ENCODE measurements at places on chromosomes 2 and 18.

GRCh38 chr2:30714811-30715709 lies 92.2 kb downstream of the CAPN13 start:
- no peak for DNase-seq

GRCh38 chr2:33577084-33577483 lies 22.0 kb downstream of the FAM98A start:
- DNase-seq, result no peak

DNA sequence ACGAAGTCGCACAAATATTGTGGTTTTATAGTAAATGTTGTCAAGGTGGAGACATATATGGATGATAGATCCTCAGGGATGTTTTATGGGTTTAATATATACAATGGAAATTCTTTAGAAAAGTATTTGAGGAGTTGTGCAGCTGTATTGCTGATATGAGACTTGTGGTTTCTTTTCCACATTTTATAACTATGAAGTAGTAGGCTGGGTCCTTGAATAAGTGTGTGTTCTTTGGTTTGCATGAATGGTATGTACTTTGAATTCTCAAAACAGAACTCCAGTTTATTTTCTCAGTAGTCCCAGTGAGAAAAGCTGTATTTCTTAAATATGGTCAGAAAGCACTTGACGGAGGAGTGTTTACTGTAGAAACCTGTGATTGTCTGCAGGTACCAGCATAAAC lies 42.4 kb downstream of the PLCL1 start:
- no peak for DNase-seq

- DNase-seq, result no peak
These were observed 20.3 kb downstream of the MTERF4 start for GRCh38 chr2:241081643-241082340.

GRCh38 chr2:65340898-65341681 lies 91.3 kb downstream of the SPRED2 start:
- DNase-seq, result no peak

- no peak for DNase-seq
These were observed 295 bp upstream of the MTX2 start for GRCh38 chr2:176268976-176269318.

DNA sequence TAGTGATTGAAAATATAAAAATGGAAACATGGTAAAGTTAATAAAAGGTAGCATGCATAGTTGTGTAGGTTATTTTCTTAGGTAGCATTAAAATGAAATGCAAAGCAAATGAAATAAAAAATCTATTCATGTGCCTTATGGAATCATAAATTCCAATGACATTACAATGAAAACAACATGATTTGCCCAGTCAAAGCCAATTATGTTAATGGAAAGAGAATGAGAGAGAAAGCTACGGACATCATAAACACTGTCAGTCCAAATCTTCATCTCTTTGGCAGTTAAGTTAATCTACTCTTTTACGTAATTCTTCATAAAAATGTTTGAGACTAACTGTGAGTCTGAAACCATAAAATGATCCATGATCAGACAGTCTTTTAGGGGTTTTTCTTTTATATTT lies 636.7 kb upstream of the SYT4 start:
- no peak for DNase-seq

- DNase-seq, result no peak
These were observed 144.5 kb downstream of the LAMA3 start for GRCh38 chr18:23833714-23834113.

- no peak for DNase-seq
These were observed 4.5 kb downstream of the SLC14A2 start for GRCh38 chr18:45619826-45620201.

- DNase-seq, result no peak
These were observed 270.5 kb upstream of the NCKAP5 start for GRCh38 chr2:133838642-133839365.

GRCh38 chr18:52391810-52392559 lies 52.0 kb downstream of the DCC start:
- no peak for DNase-seq

DNA sequence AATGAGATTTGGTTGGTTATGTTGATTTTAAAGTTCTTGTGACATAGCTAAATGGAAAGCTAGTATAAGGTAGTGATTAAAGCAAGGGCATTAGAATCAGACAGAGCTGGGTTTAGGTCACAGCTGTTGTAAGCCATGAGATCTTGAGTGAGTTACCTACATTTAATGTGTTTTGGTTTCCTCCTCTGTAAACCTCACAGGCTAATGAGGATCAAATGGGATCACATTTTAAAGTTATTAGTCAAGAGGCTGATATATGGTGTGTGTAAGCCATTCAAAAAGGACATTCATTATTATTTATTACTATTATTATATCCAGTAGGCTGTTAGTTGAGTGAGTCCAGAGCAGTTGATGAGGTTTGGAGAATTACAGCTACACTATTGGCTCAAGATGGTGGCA lies 416.2 kb downstream of the IRS1 start:
- no peak for DNase-seq

GRCh38 chr2:210548878-210549384 lies 7.5 kb upstream of the CPS1 start:
- no peak for DNase-seq

DNA sequence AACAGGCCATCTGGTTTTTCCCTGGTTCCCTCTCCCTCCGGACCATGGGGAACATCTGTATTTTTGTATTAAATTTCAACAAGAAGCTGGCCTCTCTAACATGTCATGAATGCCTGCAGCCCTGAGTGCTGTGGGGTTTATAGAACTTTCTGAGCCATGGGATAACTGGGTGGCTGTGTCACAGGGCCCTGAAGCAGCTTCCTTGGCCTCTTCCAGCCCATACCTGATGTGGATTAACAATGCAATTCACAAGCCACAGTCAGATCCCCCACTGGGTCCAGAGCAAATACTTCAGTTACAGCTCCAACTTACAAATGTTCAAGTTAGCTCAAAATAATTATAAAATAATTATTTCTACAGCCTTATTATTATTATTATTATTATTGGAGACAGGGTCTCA lies 307.8 kb upstream of the CELF4 start:
- no peak for DNase-seq

GRCh38 chr18:79741362-79741700 lies 56.4 kb upstream of the KCNG2 start:
- no peak for DNase-seq

DNA sequence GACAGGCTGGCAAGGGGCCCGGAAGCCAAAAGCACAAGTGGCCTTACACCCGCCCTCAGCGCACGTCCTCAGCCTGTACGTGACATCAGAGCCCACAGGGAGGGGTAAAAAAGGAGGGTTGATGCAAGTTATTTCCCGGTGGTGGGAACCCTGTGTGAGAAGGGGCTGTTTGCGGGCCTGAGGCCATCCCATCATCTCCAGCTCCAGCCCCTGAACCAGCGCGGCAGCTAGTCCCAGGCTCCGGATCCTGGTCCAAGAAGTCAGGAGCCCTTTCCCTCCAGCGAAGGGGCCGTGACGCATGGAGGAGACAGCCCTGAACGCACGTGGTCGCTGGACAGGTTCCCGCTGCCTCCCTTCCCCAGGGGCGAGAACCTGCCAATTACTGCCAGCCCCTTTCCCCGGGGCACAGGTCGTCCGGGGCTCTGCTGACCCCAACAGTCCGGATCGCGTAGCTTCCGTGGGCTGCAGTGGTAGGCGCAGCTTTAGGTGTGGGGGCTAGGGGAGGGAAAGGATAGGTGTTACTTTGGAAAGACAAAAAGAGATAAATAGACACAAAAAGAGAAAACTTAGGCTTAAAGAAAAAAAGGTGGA lies 1.3 kb upstream of the LRP2 start:
- DNase-seq, result peak; percentile 26

DNA sequence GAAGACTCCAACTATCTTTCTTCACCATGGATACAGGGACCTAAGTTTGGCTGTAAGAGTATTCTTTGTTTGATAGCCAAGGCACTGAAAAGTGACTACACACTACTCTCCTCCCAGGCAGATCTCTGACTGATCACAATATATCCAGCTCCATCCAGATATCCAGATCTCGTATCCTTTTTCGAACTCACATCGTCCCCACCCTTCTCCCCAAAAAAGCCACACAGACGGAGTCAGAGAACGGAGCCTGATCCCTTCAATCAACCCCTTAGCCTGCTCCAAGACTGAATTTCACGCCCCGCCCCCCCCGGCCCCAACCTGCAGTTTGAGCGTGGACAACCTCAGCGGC lies 533 bp downstream of the DHX57 start:
- no peak for DNase-seq

GRCh38 chr2:54551123-54551756 lies 95.1 kb downstream of the SPTBN1 start:
- DNase-seq, result no peak

GRCh38 chr2:160970052-160970965 lies 189.9 kb upstream of the TANK start:
- peak; percentile 7 for DNase-seq

GRCh38 chr2:239688122-239688681 lies 287.4 kb upstream of the HDAC4 start:
- no peak for DNase-seq

GRCh38 chr2:121043061-121043826 lies 241.8 kb downstream of the TFCP2L1 start:
- DNase-seq, result no peak

DNA sequence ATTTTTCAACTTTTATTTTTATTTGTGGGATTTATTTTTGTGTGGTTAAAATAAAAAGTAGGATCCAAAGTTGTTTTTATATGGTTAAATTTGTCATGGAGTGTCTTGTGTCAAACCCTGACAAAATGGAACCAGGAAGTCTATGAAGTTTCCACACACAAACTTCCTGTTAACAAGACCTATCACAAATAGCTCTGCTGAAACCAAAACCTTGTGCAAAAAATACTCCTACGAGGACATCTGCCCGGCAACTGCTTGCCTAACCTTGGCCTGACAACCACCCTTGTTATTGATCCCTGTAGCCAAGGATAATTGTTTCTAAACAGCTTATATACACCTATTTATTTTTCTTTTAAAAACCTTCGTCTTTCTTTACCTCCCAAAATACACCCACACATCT lies 389.6 kb downstream of the TRIB2 start:
- no peak for DNase-seq

- DNase-seq, result no peak
These were observed 96.7 kb upstream of the LMAN1 start for GRCh38 chr18:59455728-59456276.

DNA sequence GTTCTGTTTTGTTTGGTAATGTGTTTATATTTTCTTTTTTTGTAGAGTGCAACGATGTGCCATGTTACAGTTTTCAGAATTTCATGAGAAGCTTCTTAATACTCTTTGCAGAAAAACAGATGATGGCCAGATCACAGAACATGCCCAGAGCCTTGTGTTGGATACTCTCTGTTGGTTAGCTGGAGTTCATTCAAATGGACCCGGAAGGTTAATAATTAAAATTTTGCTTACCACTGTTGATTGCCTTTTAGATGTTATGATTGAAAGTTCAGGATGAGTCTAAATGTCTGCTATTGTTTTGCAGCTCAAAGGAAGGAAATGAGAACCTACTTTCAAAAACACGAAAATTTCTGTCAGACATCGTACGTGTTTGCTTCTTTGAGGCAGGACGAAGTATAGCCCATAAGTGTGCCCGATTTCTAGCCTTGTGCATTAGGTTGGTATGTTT lies 85.2 kb downstream of the BIRC6 start:
- DNase-seq, result no peak

DNA sequence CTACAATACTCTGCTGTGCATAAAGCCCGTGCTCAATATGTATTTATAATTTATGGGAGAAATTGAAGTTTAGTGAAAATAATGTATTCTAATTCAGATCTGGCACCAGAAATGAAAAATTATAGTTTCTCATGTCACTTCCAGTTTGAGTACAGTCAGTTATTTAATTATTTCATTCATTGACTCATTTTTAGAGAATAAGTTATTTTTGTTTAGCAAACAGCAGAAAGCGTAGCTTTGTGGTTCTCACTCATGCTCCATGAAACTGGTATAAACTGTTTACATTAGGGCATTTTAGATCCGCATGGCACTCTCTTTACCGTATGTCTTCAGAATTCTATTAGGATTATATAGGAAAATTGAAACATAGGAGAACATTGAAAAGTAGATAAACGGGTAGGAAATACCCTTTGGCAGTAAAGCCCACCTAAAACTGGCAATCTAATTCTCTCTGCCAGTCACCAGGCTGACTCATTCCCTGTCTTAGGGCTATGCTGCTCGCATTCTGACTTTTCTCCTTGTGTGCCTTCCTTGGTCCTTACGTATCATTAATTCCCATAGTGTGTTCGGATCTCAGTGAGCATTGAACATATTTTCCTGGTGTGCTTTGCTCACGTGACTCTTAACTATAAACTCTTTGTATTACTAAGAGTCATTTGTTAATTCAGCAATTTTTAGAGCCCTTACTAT lies 106.0 kb downstream of the ZNF236 start:
- DNase-seq, result no peak

- peak; percentile 52 for DNase-seq
These were observed 14.7 kb upstream of the MAPRE2 start for GRCh38 chr18:35026407-35027061.

GRCh38 chr2:138622613-138623012 lies 121.0 kb downstream of the SPOPL start:
- no peak for DNase-seq

- DNase-seq, result no peak
These were observed 54.3 kb downstream of the MARCHF4 start for GRCh38 chr2:216317831-216318520.

- DNase-seq, result no peak
These were observed 186.0 kb upstream of the HDAC4 start for GRCh38 chr2:239586651-239587310.

DNA sequence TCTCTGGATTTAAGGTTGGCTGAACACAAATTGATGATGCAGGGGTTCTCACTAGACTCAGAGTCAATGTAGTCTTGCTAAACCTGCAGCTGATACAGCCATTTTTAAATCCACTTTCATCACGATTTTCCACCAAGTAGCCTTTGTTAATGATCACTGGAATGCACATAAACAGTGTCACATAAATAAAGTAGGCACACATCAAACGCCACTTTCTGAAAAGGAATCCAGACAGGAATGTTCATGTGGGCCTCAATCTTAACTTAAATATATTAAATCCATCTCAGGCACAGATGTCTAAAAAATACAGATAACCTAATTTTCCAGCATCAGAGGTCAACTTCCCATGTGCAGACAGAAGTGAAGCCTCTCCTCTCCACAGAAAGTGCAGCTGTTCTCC lies 58.3 kb downstream of the LAMA1 start:
- no peak for DNase-seq

DNA sequence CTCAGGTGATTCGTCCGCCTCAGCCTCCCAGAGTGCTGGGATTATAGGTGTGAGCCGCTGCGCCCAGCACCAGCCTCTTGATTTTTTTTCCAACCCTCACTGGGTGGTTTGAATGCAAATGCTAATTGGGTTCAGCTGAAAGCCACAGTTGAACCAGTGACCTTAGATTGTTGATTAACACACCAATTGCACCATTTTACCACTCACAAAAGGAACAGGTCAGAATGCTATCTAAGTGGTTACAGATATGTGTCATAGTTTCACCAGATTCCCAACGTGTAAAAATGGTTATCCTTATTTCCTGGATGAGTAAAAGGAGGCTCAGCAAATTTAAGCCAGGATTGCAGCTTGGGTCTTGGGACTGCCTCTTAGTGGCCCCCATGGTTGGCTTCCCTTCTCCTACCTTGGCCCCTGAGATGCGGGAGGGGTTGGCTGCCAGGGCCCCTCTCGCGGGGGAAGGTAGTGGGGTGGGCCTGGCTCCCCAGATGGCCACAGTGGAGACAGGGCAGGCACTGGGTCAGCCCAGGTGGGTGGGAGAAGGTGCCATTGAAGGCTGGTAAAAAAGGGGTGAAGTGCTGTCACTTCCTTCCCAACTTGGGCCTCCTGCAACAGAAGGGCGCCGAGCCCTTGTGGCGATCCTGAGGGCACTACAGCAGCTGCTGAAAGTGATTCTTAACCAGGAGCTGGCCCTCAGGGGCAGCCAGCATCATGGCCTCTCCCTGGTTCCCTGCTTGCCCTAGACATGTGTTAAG lies 164.9 kb upstream of the HAAO start:
- DNase-seq, result no peak

GRCh38 chr2:109680523-109681297 lies 66.5 kb downstream of the SOWAHC start:
- DNase-seq, result no peak
